Amniotic epithelial cell (primary cell): ENCODE measurements at places on chromosomes 4 and X.
A peak's percentile ranks its signal among the peaks of the same experiment; 100 is the strongest.

DNA sequence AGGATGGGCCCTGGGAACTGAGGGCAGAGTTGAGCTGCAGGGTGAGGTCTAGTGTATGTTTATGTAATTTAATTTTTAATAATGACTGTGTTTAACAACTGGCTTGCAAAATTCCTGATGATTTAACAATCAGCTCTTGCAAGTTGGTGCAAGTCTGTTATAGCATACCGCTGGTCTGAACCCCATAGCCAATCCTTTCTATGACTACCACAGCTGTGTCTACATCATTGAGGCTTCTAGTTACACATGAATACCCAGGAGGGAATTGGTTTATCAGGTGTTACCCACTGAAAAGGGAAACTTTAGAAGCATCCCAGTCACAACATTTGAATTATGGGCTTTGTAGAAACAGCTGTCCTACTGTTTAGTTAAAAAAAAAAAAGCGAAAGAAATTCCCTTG, 38.3 kb downstream of the SUPT20HL1 start:
- DNase-seq: no peak

DNA sequence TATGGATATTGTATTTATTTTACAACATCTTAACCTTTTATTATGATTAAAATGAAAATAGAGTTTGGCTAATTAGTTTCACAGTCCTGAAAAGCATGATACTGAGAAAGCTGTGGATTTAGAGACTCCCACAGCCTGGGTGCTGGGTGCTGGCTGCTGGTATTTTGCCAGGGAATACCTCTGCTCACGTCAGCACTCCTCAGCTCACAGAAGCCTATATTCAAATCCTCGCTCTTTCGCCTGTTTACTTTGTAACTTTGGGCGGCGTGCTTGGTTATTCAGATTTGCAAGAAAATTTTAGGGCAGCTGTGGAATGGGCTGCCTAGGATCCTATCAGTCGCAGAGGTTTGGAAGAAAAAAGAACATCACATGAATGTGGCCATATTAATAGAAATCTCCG, 261.8 kb downstream of the DCTD start:
- DNase-seq: peak; percentile 21

DNA sequence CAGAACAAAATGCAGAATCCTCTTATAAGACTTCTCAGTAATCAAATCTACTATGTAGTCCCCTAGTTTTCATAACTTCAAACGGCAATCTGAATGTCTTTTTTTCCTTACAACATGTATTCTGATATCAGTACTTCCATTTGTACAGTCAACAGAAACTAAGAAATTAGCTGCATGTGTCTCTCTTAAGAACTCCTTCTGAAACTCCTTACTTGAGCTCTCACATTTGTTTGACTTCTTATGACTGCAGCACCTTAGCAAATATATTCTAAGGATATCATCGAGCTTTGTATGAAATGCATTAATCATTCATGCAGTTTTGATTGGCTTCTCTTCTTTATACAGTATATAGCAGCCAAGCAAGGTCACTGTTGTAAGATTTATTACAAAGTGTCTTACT, 77.0 kb downstream of the TMEM47 start:
- DNase-seq: no peak

DNA sequence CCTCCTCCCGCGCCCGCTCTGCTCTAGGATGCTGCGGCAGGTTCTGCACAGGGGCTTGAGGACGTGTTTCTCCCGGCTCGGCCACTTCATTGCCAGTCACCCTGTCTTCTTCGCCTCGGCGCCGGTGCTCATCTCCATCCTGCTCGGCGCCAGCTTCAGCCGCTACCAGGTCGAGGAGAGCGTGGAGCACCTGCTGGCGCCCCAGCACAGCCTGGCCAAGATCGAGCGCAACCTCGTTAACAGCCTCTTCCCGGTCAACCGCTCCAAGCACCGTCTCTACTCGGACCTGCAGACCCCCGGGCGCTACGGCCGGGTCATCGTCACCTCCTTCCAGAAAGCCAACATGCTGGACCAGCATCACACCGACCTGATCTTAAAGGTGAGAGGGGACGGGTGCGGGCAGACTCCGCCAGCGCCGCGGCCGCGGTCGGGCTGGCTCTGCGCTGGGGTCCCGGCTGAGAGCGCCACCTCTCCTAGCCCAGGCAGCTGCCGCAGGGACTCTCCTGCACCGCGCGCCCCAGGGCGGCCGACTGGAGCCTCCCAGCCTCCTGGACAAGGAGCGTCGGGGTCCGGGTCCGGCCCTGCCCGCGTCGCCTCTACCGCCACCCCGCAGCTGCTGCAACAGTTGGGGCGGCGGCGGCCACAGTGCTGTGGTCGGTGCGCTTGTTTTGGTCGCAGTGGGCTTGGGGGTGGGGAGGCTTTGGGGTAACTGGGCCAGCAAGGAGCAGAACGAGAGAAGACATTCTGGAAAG, at the start of gene PTCHD1:
Gene PTCHD1 (plus strand): TSS at position 2 of the 752 bp plus-strand sequence. CDS start 27 bp downstream, at position 29.
- DNase-seq: no peak

- DNase-seq: peak; percentile 3
Measured at GRCh38 chrX:149074398-149074797, 430.7 kb downstream of the IDS start.

DNA sequence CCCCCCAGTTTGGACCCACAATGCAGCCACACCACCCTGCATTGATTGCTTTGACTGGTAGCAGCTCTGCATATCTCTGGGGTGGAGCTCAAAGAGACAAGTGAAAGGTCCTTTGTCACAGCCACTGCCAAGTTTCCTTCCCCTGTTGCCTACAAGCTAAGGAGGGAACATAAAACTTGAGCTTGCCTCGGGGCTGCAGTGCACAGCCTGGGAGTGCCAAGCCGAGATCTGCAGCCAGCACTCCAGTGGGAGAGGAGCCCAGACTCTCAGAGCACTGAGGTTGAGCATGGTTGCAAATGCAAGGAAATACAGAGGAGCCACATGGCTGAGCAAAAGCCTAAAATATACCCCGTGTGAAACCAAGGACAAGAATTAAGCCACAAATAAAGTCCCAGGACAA, 142.2 kb downstream of the DKK2 start:
- no peak for DNase-seq

GRCh38 chrX:114650351-114650750, 66.5 kb downstream of the HTR2C start:
- no peak for DNase-seq

- DNase-seq: peak; percentile 81
Measured at GRCh38 chr4:86670756-86671155, 76.6 kb downstream of the PTPN13 start.
